ENCODE measurements at places on chromosomes 7 and 10.

DNA sequence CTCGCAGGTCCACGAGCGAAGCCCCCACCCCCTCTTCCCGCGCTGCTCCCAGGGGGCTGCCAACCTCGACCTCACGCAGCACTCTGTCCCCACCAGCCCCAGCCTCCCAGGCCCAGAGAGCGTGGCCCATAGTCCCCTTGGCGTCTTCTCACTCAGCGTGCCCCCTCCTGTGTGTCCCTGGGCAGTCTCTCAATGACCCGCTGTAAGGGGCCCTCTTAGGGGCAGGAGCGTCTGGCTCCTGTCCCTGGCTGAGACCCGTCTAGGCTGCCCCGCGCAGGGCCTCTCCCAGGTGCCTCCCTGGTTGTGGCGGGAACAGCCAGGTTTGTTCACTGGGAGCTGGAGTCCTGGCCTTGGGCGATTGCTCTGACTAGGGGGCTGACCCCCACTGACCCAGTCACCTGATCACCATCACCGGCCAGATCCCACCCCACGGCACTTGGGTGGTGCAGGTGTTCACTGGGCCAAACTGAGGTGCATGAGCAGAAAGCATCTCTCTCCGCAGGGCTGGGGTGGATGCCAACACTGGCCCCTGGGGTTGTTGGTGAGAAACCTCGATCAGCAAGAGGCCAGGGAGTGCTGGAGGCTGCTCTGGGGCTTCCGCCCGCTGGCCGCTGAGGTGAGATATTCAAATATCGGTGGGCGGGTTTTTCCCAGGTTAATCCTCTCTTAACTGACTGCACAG lies 12.6 kb upstream of the WDFY4 start:
- no peak for DNase-seq

- DNase-seq = peak; percentile 35
Observed at GRCh38 chr10:23325132-23325531, 19.5 kb downstream of the C10orf67 start.

DNA sequence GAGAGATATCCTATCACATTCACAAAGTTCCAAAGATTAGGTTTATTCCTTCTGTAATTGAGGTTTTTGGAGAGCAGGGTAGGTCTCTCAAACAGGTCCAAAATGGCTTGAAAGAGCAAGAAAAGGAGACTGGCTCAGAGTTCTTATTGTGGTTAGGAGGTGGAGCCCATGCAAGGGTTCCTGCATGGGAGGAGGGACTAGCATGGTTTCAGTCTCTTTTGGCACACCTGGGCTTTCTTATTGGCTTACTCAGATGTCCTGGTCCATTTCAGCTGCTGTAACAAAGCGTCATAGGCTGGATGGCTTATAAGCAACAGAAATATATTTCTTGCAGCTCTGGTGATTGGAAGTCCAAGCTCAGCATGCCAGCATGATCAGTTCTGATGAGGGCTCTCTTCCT lies 493.1 kb downstream of the REEP3 start:
- no peak for DNase-seq

DNA sequence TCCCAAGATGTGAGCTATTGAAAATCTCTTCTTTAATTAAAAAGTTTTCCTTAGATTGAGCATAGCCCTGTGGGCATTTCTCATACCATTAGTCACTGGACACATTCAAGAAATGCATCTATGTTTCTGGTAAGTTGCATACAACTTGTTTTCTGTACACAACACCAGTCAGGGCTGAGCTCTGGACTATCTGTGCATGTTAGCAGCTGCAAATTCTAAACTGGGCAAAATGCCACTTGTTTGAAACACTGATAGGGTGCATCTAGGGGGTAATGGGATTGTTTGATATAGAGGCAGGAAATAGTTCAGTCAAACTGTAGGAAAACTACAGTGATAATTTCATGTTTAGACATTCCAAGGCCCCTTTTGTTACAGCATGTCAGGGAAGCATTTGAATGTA lies 145.6 kb upstream of the NPY start:
- no peak for DNase-seq

- DNase-seq = no peak
Observed at GRCh38 chr10:7048061-7048460, 362.8 kb downstream of the SFMBT2 start.

DNA sequence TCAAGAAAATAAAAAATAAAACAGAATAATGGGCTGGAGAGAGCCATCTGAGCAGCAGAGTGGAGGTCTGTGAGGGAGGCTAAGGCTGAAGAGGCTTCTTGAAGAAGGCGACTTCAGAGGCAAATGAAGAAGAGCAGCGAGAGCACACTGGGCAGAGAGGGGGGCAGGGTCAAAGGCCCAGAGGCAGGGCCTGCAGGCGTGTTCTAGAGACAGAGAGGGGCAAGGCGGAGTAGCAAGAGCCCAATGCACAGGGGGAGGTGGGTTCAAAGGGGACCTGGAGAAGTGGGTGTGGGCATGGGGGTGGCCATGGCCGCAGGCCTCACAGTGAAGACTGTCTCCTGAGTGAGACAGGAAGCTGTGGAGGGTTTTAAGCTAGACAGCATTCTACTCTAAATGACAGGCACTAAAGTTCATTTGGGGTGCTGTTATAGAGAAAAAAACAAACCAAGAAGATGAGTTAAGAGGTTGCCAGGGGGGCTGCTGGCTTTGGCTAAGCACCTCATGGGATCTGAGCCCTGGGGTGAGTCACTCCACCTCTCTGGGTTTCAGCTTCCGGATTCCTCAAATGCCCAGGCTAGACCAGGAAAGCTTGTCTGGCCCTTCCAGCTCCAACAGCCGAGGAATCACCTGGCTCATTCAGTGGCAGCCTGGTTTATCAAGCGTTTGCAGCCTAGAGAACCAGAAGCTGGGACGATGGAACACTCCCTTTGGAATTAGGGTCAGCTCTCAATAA lies 81.7 kb downstream of the DLG5 start:
- DNase-seq = peak; percentile 88

DNA sequence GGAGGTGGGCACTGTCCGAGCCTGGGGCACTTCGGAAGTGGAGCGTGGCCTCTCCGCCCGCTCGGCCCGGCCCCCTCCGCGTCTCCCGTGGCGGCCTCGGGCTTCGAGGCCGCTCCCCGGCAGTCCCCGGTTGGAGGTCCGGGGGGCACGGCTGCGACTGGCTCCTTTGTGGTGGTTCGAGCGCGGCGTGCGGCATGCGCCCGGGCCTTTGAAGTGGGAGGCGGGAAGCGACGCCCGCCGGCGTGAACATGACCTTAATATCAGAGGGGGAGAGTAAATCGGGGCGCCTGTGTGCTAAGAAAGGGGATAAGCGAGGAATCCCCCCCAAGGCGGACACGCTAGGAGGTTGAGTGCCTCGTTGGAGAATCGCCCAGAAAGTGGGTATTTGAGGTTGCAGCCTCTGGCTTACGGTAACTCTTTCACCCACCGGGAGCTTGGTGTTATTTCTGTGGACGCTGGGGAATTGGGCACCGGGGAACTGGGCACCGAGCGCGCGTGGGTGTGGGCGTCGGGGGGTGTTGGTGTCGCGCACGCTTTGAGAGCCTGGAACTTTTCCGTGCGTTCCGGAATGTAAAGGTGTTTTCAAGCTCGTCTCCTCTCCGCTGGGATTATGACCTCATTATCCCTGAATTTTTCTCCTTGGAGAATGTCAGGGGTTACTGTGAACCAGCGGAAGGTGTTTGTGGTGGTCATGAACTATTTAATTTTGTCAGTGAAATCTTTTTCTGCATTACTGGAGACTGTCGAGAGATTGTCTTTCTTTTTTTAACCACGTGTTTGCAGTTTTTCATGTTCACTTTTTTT lies 660 bp downstream of the SUV39H2 start:
- peak; percentile 10 for DNase-seq

GRCh38 chr10:98391578-98391991 lies 23.4 kb downstream of the PYROXD2 start:
- DNase-seq = no peak

GRCh38 chr10:114603948-114604347 lies 54.1 kb downstream of the ABLIM1 start:
- DNase-seq = peak; percentile 15

GRCh38 chr7:139600306-139600705 lies 76.8 kb downstream of the CLEC2L start:
- DNase-seq = no peak

DNA sequence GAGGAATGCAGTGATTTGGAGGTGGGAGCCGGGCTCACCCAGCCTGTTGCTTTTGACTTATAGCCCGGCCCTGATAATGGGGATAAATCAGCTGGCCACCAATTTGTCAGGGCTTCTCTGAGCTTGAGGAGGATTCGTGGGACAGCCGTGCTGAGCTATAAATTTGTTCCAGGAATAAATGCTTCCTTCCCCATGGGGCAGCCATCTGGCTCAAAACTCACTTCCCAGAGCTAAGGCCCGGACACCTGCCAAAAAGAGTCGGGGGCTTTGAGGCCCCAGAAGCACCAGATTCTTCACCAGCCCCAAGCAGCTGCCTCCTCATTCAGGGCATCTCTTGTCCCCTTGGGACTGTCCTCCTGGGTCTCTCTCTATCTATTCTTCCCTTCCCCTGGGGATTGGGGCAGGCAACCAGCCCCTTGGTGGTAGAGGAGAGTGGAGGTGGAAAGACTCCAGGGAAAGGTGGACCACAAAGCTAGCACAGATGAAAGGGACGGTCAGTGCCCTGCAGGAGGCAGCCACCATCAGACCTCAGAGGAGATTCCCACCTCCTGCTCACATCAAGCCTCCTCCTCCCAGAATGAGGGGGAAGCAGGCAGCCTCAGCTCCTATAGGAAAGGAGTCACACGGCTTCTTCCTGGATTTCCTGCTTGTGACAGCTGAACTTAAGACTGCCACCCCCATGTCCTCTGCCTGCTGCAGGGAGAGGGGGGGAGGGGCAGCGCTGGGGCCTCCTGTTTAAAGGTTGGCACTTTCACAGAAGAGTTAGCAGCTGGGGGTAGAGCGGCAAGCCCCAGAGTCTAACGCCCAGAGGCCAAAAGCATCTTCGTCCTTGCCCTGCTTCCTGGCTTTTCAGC lies 44.2 kb upstream of the LRRC4 start:
- no peak for DNase-seq

- DNase-seq = no peak
Observed at GRCh38 chr7:369476-370258, 79.7 kb downstream of the FOXL3 start.

DNA sequence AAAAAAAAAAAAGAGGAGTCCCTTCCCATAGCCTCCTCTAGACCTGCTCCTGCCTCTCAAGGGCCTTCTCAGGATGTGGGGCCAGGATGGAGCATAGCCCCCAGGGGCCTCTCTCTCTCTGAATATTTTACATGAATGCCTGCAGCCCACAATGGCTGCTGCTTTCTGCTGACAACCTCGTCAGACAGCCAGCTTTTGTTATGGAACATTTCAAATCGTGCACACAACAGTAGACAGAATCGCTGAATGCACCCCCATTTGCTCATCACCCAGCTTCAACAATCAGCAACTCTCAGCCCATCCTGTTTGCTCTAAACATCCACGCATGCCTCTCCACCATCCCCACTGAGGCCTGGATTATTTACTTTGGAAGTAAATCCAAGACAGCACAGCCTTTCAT lies 5.4 kb downstream of the PLAC9 start:
- no peak for DNase-seq

- no peak for DNase-seq
Observed at GRCh38 chr7:1999278-1999984, 233.3 kb downstream of the MAD1L1 start.

DNA sequence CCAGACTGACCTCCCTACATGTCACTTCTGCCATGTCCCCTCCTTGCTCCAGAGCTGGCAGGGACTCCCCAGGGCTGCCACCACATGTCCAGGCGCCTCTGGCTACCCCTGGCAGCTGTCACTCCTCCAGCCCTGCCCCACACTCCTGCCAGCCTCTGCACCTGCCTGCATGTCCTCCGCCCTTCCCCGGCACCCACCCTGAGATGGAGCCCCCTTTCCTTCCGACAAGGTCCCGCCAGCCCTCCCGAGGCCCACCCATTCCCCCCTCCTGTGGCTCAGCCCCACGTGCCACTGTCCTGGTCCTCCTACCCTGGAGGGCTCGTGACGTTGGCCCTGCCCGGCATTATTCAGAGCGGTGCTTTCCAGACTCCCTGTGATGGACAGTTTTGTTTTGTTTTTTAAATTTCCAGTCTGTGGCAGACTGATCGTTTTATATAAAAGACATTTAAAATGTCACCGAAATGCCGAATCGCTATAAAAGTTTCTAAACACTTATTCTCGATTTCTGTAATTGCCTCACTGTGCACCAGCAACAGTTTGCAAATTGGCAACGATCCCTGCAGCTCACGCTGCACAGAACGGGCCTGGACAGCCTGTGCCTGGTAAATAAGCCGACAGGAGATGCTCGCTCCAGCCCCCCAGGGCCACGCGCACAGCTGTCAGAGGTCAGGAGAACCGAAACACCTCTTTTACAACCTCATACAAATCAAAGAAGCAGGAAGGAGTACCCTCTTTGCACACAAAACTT lies 111.1 kb upstream of the SH2B2 start:
- no peak for DNase-seq

- DNase-seq = no peak
Observed at GRCh38 chr7:101812595-101812994, 4.8 kb upstream of the CUX1 start.

DNA sequence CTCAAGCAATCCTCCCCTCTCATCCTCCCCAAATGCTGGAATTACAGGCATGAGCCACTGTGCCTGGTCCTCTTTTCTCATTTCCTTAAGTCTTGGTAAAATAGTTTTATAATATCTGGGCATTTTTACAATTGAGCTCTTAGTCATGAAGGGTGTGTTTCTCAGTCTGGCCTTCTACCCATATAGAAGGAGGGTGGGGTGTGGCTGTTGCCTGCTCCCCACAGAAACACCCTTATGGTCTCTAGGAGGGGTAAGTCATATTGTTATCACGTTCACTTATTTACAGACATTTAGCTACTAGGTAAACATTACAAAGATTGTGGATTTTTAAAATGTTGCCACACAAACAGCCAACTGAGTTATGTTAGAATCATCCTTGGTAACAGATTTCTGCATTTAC lies 6.7 kb upstream of the OTUD1 start:
- peak; percentile 18 for DNase-seq

- DNase-seq = no peak
Observed at GRCh38 chr10:49488056-49488717, 50.7 kb downstream of the ERCC6 start.

GRCh38 chr10:88228130-88228529 lies 355.0 kb downstream of the RNLS start:
- no peak for DNase-seq

DNA sequence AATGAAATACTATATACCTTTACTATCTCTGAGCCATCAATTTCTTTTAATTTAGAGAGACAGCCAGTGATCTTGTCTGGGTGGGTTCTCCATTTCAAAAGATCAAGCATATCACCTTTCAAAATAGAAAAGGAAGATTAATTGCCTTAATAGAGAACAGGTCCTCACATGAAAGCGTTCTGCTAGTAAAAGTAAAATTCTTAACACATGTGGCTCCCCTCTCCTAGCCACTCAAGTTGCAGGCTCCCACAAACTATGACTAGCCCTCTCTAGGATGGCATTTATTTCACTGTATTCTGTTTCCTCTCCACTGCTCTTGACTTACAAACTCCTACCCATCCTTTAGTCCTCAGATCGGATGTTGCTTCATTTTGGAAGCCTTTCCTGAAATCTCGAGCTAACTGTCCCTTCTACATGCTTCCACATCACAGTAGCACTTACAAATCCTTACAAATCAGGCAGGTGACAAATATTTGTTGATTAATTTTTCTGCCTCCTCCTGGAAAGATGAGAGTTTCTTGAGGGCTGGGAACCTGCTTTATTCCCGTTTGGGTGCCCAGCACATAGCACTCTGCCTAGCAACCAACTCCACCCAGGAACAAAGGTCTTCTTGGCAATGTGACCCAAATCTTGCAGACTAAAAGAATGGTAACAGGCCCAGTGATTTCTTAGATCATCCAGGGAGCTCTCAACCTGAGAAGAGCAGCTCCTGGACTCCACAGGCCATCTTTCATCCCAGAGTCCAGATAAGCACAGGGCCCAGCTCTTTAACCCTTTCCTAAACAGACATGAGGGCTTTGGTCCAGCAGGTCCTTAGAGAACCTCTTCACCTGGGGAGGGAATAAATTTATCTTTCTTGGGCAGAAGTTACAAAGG lies 310.4 kb upstream of the IMMP2L start:
- DNase-seq = no peak

Measured in iris pigment epithelial cell (primary cell).